ENCODE measurements at places on chromosomes 13 and 19.

DNA sequence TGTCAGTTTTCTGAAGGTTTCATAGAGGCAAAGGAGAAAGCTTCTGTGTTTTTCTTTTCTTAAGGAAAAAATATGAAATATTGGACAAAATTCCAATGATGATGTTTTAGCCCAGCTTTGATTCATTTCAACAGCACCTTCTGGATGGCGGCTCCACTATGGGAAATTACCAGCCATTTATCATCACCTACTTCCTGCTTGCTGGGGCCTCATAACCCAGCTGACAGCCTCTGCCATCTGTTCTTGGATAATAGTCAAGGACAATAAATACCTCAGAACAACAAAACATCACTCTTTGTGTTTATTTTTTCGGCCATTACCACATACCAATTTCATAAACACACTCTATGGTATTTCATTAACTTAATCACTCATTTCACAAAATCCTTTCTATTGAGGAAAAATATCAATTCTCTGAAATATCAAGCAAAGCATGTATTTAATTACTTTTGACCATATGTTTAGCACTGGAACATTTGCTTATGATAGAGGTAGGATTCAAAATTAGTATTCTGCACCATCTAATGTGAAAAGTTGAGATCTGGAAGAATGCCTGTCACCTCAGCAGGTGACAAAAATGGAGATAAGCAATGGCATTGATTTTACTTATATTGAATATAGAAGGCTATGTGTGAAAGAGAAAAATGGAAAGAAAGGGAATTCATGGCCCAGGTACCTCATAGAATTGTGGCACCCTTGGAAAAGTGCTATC lies 629.7 kb downstream of the LIG4 start:
- DNase-seq, result no peak

GRCh38 chr19:31639306-31639705 lies 290.1 kb upstream of the TSHZ3 start:
- no peak for DNase-seq

GRCh38 chr13:34128661-34129060 lies 310.7 kb downstream of the RFC3 start:
- no peak for DNase-seq

DNA sequence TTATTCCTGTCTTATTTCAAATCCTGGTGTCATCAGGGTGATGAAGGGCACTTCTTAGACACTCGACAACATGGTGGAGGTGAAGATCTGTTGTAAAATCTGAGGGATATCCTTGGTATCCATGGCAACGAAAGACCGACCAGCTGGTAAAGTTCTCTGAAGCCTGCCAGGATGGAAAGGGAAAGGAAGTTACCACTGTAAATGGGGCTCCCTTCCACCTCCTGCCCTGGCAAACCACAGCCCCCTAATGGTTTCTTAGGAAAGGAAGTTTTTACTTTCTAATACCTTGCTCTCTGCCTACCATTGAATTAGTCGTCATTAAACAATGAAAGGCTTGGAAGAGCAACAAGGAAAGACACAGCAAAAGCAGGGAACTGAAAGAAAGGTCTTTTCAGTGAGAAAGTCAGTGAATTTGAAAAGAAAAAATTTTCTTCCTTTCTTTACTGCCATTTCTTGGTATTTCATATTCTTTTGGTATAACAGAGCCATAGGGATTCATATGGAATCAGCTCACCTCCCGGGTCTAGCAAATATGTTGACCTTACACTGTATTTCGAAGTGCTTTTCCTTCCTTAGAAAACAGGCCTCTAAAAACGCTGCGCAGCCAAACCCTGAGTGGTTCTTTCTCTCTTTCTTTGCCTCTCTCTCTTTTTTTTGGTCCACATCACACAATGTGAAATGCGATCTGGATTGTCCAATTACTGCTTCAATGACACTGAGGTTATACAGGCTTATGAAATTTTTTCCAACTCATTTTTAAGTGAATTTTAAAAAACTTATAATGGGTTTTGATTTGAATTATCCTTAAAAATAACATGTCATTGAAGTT lies 111.0 kb downstream of the RGCC start:
- no peak for DNase-seq

DNA sequence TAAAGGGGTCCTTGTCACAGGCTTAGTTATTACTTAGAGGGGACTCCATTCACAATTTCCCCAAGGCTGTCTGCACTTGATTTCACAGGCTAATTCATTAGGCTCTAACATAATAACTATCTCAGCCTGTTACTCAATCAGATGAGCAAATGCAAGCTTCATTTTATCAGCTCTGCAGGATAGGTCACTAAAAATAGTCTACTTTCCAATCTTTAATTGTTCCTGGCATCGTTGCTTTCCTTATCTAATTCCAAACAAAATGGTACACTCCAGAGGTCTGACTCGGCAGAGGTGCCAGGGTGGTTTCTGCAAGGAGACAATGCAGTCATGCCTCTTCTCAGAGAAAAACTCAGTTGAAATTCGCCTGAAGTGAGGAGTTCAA lies 69.7 kb upstream of the SLC15A1 start:
- no peak for DNase-seq

- DNase-seq, result no peak
Observed at GRCh38 chr13:98722958-98723357, 29.5 kb downstream of the SLC15A1 start.

DNA sequence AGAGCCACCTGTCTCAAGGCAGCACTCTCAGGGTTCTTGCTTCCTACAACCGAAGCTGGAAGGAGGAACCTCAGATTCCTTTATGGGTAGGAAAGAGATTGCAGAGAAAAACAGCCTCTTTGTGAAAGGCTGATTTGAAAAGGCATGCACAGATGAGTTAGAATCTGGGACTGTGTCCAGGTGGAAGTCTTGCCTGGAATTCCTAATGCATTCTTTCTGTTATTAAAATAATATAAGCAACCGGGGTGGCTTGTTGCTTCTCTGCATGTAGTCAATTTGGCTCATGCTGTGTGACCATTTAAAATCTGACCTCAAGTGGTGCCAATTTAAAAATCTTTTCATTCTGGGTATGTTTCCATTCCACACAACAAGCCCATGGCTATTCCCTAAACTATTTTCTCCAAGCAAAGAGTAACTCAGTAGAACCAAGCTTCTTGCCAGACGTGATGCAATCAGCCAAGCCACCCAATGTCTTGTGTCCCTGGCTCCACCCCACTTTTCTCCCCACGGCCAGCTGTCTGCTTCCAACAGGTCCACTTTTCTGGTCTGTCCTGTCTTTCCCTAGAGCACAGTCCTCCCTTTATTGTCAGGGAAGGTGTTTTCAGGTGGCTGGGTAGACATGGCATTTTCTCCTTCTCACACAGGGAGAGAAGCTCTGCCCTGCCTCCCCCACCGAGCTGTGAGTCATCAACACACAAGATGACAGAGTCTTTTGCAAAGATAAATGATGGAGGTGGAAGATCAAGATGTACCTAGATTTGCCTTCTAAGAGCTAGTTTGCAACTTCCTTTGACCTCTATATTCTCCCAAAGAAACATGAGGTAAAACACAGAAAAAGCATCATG lies 394.3 kb downstream of the FOXO1 start:
- no peak for DNase-seq

GRCh38 chr19:4671185-4671851 lies 1.2 kb upstream of the MYDGF start:
- DNase-seq, result no peak

- peak; percentile 71 for DNase-seq
Observed at GRCh38 chr19:17184371-17184841, 30.8 kb upstream of the USE1 start.

DNA sequence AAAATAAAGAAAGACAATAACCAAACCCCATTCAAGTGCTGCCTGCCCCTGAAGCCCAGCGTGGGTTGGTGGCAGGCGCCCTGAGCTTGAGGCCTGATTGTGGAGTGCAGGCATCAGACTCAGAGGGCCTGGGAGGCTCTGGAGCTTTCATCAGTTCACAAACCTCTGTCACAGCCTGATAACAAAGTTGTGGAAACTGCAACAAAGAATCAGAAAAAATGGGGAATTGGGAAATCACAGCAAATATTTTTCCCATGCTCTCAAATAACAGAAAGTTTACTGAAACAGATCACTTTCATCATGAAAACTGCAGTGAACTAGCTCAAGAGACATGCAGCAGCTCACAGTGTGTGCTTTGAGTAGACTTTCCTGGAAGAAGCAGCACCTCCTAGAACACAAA lies 793.6 kb downstream of the UQCRFS1 start:
- DNase-seq, result no peak

DNA sequence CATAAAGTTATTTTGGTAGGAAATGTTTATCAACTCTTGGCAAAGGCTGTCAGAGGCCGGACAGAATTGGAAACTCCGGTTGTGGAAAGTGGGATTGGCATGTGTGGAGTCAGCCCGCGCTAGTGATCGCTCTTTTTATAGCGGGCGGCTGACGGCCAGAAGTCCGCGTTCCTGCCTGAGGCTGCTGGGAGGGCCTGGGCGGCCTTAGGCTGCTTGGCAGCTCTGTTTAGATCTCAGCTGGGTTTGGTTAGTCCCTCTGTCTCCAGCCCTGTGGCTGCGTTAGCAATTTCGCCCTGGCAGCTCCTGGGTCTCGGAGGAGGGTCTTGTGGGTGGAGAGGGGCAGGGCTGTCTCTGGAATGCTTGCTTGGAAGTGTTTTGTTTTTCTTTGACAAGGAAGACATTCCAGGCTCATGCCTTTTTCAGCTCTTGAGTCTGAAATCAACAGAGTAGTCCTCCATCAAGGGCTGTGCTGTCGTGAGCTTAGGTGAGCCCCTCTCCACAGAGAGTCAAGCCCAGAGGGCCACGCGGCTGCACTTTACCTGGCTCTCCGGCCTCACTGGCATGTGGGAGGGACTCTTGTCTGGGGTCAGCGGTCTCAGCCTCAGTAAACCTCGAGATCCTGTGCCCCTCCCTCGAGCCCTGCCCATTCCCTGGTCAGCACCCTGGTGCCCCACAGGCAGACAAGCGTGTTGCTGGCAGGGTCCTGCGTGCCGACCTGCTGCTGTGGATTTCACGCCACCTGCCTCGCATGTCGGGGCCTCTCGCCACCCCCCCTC lies 22.5 kb downstream of the DOT1L start:
- no peak for DNase-seq

- DNase-seq, result no peak
Observed at GRCh38 chr13:34462843-34463242, 479.2 kb upstream of the NBEA start.

DNA sequence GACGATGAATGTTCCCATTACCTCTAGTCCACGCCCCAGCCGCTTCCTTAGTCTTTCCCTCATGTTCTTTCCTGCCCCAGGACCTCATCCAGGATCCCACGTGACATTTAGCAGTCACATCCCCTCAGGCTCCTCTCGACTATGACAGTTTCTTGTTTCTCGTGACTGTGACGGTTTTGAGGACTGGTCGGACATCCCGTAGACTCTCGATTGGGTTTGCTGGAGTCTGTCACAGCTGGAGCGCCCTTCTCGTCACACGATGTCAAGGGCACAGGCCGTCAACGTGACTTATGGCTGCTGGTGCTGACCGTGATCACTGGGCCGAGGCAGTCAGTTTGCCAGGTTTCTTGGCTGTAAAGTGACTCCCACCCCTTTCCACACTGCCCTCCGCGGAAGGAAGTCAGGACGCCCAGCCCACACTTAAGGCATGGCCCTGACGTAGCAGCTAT lies 22.8 kb downstream of the ELAVL1 start:
- no peak for DNase-seq

GRCh38 chr13:71399631-71400215 lies 467.3 kb downstream of the DACH1 start:
- DNase-seq, result no peak

DNA sequence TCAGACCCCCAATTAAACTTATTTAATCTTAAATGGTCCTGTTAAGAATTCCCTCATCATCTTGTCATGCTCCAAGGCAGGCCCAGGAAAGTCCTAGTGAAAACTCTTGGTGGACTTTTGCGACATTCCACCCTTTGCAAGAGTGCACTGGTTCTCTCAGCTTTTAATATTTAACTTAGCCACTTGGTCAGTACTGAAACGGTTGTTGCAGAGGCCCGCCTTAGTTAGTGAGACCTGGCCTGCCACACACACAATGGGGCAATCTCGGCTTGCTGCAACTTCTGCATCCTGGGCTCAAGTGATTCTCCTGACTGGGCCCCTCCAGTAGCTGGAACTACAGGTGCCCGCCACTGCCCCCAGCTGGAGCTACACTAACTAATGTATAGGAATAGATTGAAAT lies 1366.0 kb downstream of the UQCRFS1 start:
- no peak for DNase-seq

DNA sequence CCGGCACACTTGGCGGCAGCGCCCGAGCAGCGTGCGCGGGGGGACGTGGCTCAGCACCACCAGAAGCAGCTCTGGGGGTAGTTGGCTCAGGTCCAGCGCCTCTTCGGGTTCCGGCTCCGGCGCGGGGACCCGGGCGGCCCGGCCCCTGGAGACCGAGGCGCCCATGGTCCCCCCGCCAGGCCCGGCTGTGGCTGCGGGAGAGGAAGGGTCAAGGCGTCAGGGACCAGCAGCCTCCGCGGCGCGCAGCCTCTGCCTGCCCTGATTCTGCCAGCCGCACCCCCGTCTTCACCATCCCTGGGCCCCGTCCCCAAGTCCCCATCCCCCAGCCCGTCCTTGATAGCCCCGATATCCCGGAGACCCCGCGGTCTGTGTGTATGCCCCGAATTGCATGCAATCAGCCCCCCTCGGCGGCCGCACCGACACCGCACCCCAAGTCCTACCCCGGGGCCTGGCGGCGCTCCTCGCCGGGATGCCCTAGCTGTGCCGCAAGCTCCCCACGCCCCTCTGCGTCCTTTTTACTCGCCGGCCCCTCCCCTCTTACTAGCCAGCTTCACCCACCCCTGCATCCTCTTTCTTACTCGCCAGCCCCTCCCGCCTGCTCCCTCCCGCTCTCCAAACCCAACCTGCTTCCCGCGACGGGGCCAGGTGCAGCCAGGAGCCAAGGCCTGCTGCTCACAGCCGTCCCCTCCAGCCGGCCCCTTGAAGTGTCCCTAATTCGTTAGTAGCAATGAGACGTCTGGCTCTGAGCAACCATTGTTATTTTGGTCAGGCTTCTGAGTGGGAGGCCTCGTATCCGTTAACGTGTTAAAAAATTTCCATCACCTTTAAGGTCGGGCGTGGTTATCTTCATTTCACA lies at the start of gene FBXO27:
Gene FBXO27, minus strand, starts transcription at position 487 of the 856 bp plus-strand sequence. Its CDS starts 322 bp downstream, at position 165.
- peak; percentile 30 for DNase-seq

- DNase-seq, result no peak
Observed at GRCh38 chr13:50126263-50126992, 111.2 kb downstream of the KCNRG start.

DNA sequence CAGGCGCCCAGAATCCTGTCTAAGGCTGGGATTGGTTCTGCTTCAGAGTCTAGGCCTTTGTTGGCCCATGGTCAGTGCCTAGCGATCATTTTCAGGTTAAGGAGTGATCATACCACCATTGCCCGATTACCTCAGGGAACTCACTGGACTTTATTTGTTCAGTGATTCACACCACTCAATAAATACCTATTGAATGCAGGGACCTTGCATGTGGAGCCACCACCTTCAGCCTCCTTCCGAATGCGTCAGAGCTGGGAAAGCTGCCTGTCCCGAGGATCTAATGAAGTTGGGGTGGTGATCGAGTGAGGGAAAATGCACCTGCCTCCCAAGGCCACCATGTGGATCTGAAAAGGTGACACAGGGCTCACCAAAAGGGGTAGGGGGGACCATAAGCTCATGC lies 40.0 kb upstream of the POU2F2 start:
- DNase-seq, result no peak

DNA sequence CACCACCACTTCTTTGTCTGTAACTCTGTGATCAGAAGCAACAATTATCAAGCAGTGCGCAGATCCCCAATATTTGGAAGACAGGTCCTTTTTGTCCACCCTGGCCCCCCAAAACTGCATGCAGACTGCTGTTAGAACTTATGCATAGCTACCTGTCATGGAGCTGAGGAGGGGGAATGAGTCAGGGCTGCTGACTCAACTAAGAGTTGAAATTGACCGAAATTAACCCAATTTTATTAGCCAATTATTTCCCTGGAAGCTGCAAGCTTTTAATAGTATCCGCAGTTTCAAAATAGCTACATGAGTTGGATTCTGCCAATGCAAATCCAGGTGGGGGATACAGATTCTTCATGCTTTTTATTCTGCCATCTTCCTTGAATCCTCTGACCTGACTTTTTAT lies 14.0 kb upstream of the ZNF491 start:
- DNase-seq, result no peak

Data from activated naive CD8-positive, alpha-beta T cell treated with anti-CD3 and anti-CD28 coated beads, Interleukin-2, amount 10 ng/mL, durations not matched to agents 7 days and 5 days (primary cell).